ENCODE measurements at places on chromosomes 3 and 15.

- no peak for DNase-seq
Observed at GRCh38 chr3:76834657-76835056, 205.2 kb upstream of the ROBO2 start.

DNA sequence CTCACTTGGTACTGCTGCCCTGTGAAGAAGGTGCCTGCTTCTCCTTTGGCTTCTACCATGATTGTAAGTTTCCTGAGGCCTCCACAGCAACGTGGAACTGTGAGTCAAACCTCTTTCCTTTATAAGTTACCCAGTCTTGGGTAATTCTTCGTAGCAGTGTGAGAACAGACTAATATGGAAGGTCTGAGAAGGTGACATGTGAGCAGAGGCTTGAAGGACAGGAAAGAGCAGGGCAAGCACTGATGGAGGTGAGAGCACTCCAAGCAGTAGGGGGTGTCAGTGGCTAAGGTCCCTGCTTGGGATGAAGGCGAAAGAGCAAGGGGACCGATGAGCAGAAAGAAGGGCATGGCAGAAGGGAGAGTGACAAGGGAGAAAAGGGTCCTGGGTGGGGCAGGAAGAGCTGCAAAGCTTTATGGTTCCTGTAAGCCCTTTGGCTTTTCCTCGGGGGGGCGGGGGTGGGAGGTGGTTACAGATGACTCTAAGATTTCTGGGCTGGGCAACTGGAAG lies 3.5 kb downstream of the EIF4E3 start:
- DNase-seq = no peak

DNA sequence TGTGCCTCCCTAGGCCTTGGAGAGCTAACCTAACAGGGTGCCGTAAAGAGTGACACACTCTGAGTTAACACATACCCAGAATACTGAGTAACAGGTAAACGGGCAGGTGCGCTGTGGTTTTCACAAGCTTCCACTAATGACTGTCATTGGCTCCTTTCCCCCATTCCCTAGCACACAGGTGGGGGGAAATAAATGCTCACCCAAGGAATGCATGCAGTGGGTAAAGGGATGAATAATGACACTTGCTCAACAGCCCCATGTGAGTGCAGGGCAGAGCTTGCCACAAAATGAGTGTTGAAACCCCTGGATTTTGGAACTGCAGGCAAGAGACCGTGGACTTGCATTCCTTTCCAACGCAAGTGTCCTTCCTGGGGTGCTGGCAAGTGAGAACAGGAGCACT lies 57.6 kb downstream of the ADAMTS17 start:
- no peak for DNase-seq

- DNase-seq = no peak
Observed at GRCh38 chr15:95724908-95725633, 605.4 kb upstream of the NR2F2 start.

GRCh38 chr15:56963126-56963525 lies 44.7 kb downstream of the TCF12 start:
- no peak for DNase-seq

- DNase-seq = no peak
Observed at GRCh38 chr3:56954125-56954524, 106.3 kb upstream of the SPATA12 start.

All from stimulated activated CD4-positive, alpha-beta T cell treated with anti-CD3 and anti-CD28 coated beads, Interleukin-15, amount 100 ng/mL, for 1 hour (primary cell).